ENCODE measurements at places on chromosomes 16 and 17.

DNA sequence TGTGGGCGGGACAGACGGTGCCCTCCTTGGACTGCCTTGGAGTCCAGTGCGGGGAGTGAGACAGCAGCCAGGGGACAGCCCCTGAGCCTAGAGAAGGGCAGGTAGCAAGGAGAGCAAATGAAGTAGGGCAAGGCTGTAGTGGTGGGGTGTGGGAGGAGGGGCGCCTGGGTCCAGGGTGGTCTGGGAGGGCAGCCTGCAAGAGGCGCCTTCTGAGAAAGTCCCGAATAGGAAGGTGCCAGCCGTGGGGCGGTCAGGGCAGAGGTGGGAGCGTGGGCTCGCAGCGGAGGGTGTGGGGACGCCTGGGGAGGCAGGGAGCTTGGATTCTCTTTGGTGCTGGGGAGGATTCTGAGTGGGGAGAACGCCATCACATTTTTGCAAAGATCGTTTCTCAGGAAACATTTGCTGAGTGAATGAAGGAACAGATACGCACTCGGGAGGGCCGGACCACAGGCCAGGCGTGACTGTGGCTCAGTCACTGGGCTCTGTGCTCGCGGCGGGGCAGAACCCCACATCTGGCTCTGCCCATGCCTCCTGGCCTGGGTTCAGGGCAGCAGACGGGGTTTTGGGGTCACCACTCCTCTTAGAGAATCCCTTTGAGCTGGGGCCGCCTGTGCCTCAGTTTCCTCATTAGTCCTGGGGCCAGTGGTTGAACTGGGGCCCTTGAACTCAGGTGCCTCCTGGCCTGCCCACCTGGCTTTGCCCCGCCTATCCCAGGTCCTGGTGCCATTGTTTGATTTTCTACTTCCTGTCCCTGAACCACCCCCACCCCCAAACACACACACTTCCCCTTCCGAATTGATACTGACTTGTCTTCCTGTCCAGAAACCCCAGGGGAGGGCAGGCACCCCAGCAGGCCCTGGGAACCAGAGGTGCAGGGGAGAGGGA, 4.2 kb downstream of the SNN start:
- peak; percentile 56 for DNase-seq

DNA sequence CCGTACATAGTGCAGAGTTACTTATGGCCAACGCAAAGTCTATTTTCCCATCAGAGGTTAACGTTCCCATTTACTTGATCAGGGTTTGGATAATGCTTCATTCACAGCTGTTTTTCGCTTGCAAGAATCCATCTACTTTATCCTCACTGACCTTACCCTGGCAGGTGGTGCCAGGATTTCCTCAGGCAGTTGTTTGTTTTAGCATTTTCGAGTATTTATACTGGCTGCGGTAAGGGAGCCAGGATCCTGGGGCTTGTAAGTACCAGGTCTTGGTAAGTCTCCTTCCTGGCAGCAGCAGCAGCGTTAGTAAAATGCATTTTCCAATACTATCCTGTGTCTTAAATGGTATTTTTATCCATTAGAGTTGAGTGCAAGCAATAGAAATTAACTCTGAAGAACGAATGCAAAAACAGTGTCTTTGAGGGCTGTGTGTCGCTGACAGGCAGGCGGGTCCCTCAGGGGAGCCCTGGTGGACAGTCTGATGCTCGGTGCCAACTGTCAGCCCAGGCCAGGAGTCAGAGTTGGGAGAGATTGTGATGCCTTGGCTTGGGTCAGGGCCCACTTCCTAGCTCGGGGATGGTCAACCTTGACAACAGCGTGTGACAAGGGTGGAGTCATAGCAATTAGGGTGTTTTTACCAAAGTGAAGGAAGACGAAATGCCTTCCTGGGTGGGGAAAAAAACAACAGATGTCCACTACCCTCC, 92.4 kb upstream of the HSBP1 start:
- DNase-seq = no peak

GRCh38 chr17:81960130-81960958, 643 bp downstream of the NOTUM start:
- no peak for DNase-seq

GRCh38 chr16:3824121-3824795, 56.3 kb downstream of the CREBBP start:
- DNase-seq = no peak

GRCh38 chr17:36182176-36183000, 6.0 kb upstream of the TBC1D3B start:
- DNase-seq = no peak

DNA sequence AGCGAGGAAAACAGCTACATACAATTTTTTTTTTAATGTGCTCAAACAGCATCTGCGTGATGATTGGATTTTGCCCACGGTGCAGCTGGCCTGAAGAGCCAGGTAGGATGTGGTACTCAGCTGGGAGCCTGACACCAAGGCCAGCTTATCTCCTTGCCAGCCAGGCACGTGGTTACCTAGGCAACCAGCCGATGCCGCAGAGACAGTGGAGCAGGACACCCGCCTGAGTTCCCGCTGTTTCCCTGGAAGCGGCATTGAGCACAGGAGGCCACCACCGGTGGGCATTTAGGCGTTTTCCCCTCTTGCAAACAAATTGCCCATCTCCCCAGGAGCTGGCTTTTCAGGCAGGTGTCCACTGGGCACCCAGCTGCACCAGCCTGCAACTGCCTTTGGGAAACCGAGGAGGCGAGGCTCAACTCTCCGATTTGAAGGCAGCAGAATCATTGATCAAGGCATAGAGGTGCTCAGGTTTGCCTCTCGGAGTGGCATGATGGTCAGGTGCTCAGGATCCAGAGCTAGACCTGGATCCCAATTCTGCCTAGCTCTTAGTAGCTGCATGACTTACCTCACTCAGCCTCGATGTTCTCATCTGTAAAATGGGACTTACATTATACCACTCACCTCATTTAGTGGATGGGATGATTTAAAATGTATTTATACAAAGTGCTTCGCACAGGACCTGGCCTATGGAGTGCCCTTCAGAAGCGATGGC, 137.5 kb upstream of the PLCG2 start:
- DNase-seq = no peak

DNA sequence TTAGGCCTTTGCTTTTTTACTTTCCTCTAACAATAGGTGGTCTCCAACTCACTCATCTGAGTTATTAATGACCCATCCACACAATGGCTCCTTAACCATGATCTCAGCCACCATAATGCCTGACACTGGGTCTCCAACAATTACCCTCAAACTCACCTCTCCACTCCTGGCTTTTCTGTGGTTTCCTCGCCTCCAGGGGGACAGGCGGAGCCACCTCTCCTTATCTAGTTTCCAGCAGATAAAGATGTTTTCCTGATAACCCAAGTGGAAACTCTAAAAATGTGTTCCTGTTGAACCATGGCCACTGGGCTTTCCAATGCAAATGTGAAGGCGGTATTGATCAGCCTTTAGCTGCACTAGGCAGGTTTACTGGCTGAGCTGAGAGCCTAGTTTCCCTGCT, 9.4 kb upstream of the NOL11 start:
- no peak for DNase-seq
